NCI-H524 treated with DMSO at 0.1 percent for 48 hours (cell line): ENCODE measurements at places on chromosomes 2 and 18.

DNA sequence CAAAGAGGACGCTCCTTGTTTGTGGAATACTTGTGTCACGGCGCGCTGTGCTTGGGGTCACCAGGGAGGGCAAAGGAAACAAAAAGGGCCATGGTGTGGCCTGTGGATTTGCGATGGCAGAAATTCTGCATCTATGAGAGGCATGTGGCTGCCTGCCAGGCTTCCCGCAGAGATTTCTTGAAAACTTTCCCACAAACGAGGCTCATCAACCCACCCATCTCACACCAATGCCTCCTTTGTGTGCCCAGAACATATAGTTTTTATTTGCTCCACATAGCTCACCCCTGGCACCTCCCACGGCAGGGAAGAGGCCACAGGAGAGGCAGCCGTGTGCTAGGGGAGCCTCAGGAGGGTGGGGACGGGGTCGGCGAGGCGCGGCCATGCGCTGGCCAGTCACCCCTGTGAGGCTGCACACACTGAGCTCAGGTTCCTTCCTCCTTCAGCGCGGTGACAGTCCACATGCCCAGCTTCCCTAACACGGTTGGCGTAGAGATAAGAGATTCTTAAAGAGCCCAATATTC lies 100.3 kb downstream of the MBP start:
- DNase-seq, result no peak

GRCh38 chr2:9231291-9232165 lies 24.9 kb downstream of the ASAP2 start:
- no peak for DNase-seq

DNA sequence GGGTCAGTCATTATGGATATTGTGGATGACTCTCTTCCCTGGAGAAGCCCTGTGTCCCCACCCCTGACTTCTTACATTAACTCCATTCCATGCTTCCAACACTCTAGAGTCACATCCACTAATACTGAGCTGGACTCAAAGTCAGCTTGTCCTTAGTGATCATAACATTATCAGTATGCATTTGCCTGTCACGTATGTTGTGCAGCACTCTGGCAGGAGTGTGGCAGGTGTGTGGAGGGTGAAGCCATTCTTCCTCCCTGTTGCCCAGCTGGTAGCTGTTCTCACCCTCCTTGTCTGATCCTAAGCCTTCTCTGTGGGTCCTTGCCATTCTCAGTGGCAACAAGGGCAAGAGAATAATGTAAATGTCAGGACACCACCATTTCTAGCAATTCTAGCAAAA lies 334.1 kb upstream of the RAB6C start:
- no peak for DNase-seq

DNA sequence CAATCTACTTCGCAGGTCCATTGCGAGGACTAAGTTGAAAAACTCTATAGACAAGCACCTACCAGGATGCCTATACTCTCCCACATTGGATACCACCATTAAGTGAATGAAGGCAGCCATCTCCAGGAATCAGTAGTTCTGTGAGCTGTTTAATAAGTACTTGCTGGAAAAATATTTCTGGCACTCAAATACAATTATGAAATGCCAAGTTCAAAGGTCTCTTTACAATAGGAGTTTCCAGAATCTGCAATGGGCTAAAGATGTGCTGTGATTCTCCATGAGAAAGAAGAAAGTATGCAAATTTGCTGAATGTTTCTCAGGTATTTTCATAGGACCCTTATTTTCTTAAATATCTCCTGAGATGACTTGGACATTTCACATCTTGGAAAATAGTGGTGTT lies 103.0 kb downstream of the AP1S3 start:
- DNase-seq, result no peak

- no peak for DNase-seq
Observed at GRCh38 chr2:47133046-47133445, 22.1 kb downstream of the STPG4 start.

DNA sequence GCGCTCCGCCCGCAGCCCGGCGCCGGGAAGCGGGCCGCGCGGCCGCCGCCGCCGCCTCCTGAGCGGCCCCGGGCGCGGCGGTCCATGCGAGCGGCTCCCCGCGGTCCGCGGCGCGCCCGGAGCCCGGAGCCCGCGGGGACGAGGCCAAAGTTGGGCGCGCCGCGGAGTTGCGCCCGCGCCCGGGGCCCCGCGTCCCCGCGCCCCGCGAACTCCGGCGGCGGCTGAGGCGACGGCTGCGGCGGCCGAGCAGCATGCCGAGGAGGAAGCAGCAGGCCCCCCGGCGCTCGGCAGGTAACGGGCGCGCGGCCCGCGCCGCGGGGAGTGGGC lies 992 bp downstream of the TSHZ1 start:
- no peak for DNase-seq

DNA sequence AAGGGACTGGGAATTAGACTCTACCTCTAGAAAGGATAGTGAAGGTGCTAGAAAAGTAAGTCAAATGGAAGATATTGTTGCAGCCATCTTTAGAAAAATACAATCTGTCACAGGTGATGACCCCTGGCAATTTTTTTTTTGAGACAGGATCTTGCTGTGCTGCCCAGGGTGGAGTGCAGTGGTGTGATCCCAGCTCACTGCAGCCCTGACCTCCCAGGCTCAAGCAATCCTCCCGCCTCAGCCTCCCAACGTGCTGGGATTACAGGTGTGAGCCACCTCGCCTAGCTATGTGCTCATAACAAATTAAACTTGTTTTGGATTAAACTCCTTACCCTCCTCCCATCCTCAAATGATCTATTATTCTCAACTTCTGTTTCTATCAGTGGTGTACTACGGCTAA lies 3.8 kb upstream of the GIGYF2 start:
- no peak for DNase-seq

DNA sequence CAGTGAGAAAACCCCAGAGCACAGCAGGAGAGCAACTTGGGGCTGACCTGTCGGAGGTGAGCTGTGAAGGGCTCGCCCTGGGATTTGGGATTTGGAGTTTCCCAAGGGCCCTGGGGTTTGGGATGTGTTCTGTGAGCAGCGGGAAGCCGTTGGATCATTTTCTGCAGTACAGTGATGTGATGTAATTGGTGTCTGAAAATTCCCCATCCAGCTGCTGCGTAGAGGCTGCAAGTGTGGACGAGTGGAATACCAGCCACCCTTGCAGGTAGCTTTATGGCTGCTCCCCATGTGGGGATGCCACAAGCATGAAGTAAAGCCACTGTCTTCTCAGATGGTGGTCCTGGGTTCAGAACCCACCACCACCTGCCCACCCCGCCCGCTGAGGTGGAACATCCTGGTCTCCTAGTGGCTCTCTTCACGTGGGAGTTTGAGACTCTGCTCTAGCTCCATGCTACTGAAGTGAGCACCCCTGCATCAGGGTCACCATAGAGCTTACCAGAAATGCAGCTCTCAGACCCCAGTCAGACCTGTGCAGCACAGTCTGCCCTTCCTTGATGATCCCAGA lies 15.0 kb downstream of the IMPA2 start:
- no peak for DNase-seq

GRCh38 chr18:46408334-46408987 lies 248.6 kb downstream of the LOXHD1 start:
- DNase-seq, result no peak

GRCh38 chr2:61254536-61254935 lies 92.5 kb downstream of the C2orf74 start:
- no peak for DNase-seq

DNA sequence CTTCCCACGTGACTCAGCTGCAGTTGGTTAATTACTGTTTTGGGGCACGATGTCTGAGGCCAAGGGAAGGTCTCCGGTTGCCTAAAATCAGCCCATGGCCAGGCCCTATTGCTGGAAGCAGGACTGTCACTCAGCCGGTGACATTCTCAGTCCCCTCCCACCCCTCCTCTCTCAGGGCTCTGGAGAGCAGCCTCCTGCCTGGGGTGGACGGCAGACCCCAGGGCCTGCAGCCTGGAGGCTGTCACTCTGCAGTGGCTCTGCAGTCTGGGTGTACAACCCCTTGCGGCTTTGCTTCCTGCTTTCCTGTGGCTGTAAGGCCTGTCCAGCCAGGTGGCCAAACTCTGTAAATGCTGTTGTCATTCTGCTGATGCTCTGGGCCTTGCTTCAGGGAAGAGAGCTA lies 32.8 kb downstream of the ZBTB7C start:
- no peak for DNase-seq

DNA sequence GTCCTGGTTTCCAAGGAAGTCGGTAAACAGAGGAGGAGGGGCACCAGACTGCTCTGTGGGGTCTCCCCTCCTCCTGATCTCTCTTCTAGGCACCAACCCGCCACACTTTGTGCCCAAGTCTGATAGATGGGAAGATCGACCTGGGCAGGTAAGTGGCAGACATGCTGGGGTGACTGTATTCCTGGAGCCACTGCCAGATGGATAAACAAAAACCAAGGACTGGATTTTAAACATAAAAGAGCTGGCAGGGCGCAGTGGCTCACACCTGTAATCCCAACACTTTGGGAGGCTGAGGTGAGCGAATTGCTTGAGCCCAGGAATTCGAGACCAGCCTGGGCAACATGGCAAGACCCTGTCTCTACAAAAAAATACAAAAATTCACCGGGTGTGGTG lies 181.2 kb downstream of the ANAPC1 start:
- DNase-seq, result no peak

GRCh38 chr2:238242731-238243495 lies 3.1 kb upstream of the HES6 start:
- DNase-seq, result no peak

GRCh38 chr18:21389903-21390302 lies 147.9 kb downstream of the GREB1L start:
- DNase-seq, result no peak

GRCh38 chr2:67965246-67965645 lies 97.6 kb downstream of the C1D start:
- no peak for DNase-seq

- no peak for DNase-seq
Observed at GRCh38 chr2:32626639-32627221, 1.1 kb upstream of the TTC27 start.

- DNase-seq, result no peak
Observed at GRCh38 chr2:167438206-167438605, 549.9 kb downstream of the XIRP2 start.

DNA sequence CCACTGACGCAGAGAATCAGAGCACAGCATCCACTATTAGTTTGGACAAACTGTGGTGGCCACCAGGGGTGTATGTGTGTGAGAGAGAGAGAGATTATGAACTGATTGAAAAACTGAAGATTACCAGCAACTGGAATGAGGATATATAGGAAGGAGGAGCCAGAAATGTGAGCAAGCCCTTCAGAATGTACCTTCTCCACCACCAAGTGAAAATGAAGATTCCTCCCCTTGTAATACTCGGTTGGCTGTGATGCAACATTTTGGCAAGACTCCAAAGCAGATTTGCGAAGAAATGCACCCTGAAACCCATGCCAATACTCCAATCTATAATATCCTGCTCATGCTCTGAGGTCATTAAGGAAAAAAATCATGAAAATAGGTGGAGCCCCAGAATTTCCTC lies 121.2 kb upstream of the SLC35G4 start:
- no peak for DNase-seq

DNA sequence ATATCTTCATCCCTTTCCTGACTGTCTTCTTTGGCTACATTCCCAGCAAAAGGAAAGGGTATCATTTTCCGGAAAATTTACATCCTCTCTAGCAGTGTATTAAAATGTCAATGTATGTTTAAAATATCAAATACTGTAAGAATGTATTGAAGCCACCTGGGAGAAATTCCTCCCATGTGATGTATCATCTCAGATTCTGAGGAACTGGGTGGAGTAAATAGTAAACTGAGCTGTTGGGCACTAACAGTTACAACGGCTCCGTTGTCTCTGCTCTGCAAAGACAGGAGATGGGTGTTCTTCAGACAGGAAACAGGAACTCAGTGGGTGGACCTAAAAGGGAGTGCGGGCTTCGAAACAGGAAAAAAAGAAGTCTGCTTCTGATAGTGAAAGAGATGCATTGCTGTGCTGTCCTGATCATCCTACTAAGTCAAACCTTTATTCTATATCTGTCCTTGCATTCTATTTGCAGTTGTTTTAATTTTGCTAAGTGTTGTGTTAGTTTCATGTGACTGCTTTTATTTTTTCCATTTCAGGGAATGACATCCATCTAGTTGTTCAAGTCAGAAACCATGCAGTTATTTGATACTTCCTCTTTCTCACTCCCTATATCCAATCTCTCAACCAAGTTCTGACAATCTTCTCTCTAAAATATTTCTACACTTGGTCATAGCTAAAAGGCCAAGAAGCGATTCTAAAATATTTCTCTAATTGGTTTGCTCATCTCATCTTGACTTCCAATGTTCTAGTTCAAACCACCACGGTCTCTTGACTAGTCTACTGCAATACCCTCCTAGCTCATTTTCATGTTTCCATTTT lies 19.4 kb downstream of the DOK1 start:
- no peak for DNase-seq

DNA sequence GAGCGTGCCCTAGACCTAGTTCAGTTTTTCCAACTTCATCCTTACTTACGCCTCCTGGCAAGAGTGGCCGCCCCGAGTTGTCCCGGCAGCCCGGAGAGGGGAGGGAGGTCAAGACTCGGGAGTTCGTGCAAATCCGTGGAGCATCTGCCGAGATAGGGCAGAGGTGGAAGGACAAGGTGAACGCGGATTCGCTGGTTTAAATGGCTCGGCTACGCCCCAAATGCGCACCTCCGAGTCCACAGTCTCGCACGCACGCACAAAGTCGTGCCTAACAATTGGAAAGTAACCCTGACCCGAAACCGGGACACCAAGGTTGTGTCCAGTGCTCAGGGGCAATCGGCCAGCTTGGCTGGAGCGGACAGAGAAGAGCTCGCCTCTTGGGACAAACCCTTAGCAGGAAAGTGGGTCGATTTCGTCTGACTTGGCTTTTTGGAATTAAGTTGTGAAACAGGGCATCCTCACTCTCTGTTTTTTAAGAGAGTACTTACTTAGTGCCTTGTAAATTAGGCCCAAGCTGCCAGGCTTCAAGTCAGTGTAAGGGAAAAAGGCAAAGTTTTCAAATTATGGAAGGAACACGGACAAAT lies 726 bp upstream of the SS18 start:
- no peak for DNase-seq

DNA sequence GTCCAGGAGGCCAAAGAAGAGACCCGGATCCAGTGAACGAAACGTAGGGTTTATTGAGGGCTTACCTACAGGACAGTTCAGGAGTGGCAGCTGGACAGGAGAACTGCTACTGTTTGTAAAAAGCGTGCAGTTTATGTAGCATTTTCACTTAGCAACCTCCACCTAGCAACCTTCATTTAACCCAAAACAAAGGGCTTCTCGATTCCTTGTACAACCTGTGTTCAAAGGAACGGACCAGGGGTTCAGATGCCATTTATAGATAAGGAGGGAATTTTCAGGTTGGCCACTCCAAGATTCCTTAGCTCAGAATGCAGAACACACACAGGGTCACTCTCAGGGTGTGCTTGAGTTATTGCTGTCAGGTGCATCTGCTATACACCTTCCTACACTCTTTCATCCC lies 65.1 kb upstream of the YWHAQ start:
- no peak for DNase-seq
